HEK293T (cell line): ENCODE measurements at places on chromosomes 7 and 10.
A peak's percentile ranks its signal among the peaks of the same experiment; 100 is the strongest.

- no peak for DNase-seq
Observed at GRCh38 chr7:67698354-67698753, 701.7 kb downstream of the TYW1 start.

DNA sequence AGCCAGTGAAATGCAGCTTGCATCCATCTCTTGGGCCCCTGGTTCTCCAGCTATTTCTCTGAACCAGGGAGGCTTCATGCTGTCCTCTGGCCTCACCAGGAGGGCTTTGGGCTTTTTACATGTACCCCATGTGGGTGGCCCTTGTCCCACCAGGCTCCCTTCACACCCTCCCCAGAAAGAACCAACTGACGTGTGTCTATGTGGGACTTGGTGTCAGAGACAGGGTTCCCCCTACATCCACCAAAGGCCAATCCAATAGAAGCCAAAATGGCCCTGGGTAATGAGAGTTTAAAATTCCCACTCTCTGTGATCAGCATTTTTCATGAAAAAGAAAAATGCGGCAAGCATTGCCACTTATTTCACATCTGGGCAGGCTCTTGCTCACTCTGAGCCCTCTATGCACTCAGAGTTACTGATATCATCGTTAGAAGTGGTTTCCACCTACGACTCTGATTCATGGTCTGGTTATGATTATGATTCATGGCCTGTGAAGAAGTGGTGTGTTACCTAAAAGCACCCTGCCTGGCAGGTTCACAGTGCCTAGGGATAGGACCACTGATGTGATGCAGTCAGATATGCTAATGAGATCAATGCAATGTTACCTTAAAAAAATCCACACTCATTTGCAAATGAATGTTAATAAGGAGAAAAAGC, 133.5 kb downstream of the BUB3 start:
- DNase-seq: no peak

- DNase-seq: no peak
Observed at GRCh38 chr7:29046978-29047377, 88.8 kb upstream of the TRIL start.

DNA sequence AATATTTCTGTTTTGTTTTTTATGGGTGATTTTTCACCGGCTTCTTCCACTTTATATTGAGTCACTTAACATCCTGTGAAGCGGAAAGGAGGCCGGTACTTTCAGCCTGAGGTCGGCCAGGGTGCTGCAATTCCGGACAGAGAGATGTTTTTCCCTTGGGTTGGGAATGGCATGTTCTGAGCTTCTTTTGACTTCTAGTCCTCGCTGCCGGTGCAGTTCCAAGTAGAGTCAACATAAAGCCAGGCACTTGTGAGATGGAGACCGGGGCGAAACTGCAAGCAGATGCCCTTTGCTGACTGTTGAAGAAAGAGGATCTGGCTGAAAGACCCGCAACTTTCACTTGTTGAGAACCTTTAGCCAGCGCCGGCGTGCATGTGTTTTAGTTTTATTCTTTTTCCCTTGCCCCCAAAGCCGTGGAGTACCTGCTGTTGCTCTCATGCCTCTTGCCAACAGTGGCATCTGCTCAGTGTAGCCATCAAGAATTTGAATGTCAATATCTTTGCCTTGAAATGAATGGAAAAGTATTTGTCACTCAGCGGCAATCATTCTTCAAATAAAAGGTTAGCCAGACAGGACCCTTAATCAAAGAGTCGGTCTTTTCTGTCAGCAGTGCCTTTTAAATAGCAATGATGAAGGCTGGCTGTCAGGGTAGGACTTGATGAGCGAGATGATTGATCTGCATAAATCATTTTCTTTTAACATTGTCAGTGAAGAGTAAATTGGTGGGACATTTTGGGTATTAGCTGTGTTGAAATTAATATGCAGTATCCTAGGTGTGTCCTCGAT, 351.2 kb downstream of the LRMDA start:
- DNase-seq: no peak

DNA sequence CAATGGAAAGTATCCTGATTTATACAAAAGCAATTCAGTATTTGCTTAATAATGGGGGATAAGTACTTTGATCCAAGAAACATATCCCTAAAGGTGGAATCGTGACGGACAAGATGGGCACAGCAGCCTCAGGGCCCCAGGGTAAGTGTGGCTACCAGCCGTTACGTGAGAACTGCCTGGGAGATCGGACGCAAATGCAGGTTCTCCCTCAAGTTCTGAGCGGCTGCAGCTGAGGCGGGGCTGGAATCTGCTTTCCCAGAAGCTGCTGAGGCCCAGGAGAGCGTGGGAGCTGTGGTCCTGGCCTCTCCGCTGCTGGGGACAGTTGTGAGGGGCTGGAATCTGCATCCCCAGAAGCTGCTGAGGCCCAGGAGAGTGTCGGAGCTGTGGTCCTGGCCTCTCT, 13.5 kb downstream of the FOXL3 start:
- DNase-seq: no peak

DNA sequence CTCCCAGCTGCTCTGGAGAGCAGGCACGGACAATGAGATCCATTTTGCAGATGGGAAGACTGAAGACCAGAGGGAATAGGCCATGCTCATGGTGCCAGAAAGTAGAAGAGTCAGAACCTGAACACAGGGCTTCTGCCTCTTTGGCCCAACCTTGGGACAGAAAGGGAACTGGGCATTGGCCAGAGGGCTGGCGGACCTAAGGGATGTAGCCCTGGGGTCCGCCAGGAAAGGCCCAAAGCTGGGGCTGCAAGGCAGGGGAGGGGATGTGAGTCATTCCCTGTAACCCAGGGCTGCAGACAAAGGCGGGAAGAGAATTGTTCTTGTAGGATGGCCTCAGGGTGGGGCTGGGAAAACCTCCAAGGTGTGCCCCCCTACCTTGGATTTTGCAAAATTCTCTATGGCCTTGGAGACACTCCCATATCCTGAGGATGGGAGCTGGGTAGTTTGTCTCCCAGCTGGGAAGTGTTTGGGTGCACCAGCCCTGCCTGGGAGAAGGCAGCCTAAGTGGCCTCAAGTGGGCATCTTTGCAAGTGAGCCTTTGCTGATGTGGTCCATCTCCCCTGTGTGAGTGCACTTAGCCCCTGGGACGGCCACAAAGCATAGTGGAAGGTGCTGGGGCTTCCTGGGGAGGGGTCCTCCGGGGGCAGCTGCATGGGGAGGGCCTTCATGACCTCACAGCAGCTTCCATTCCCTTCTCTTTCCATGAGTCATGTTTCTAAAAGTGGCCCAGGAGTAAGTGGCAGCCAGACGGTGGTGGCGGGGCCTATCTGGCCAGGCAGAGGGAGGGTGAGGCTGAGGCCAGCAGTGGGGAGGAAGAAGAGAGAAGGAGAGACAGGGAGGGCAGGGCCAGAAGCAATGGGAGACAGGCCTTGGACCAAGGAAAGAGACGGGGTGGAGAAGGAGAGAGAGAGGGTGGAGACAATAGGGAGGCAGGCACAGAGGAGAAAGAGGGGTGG, 9.2 kb downstream of the AQP1 start:
- no peak for DNase-seq

DNA sequence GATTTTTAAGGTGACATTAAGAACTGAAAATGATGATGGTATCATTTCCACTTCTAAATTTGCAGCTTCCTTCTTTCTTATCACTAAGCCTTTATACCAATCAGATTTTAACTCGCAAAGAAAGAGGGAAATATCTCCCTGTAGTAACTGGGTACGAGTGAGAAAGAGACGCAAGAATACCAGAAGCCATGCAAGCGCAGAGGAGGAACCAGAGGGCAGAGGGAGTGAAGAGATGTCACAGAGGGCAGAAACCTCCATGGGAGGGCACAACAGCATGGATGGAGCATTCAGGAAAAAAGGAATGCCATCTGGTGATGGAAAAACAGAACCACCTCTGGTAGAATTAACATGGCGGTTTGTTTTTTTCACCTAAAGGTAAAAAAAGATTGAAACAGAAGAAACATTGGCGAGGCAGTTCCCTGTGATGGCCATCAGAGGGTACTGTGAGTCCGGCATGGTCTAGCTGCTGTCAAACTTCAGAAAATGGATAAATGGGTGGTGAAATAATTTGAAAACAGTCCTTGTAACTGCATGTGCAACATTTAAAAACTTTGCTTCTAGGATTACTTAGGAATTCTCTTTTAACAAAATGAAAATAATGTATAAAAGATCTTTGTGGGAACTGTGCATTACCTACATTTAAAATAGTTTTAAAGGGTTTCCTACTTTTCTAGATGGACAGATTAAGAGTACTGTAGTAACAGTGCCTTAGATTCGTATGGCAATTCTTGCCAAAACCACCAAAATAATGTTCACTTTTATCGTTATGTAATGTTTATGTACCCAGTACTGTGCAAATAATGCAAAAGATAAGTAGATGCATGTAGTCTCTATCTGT, 91.8 kb downstream of the ARHGAP12 start:
- DNase-seq: peak; percentile 22

DNA sequence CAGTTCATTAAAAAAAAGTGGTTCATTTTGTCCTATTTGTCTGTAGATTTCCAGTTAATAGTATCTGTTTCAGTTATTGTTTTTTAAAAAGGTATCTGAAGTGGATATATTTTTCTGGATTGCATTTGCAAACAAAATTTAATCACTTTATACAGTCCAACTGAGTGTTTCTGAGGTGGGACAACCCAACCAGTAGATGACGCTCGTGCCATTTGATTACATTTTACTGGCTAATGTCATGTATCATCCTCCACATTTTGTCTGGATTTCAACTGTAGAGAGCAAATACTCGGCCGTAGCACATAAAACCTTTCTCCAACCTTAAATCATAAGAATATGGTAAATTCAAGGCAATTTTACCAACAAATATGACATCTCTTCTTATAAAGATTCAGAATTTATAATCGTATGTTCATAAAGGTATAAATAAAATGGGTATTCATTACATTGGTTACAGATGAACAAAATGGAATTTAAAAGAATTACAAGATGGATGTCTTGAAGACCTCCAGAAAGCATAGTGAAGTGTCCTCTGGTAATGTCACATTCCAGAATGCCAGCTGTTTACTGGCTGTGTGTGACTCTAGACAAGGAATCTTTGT, 789.0 kb downstream of the PHTF2 start:
- DNase-seq: peak; percentile 37

DNA sequence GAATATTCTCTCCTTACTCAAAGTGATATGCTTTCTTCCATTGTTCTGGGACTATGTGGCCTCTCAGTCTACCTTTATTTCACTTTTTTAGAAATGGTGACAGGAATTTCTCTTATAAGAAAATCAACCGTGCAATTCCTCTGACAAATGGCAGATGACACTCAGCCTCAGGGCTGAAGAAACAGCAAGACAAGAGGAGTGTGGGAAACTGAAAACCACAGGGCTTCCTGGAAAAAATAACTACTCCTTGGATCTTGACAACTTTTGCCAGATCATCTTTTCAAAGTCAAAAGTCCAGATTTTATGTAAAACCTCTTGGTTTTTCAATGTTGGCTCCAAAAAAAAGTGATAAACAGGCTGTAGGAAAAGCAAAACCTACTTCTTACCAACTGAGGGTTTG, 121.5 kb downstream of the TYW1B start:
- DNase-seq: no peak

DNA sequence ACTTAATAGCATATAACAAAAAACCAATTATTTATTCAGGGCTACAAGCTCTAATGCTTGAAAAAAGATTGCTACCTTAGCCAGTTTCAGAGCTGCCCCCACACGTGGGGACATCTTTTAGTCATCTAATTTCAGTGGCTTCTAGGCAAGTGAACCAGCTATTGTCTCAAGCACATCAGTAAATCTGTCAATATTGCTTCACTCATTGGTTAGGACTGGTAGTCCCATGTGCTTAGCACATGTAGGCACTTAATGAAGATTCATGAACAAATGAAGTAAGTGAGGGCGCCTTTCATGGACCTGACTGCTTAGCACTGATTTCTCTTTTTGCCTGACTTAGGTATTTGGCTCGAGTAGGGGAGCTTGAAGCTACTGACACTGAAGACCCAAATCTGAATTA, 19.6 kb downstream of the ENTPD7 start:
- no peak for DNase-seq

GRCh38 chr7:88357294-88357693, 50.6 kb upstream of the STEAP4 start:
- DNase-seq: peak; percentile 21
